Activated naive CD4-positive, alpha-beta T cell (primary cell): ENCODE measurements at places on chromosomes 2 and 18.

DNA sequence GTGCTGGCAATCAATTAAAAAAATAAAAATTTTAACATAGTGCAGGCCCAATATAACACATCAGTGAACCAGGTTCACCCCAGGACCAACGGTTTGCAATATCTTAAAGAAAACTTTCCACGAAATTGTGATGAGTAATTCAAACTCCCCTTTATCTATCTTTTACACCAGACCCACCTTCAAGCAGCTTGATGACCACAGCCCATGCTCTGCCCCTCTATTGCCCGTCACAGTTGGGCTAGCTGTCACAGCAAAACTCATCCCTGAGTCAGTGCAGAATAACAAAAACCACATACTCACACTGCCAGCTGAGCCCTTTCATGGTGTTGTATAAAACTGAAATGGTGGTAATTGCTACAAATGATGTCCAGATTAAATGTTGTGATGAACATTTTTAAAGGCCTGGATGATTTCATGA, 112.5 kb upstream of the CREB1 start:
- DNase-seq: no peak

- DNase-seq: no peak
These were observed 12.8 kb downstream of the PGAP1 start for GRCh38 chr2:196913691-196914090.

DNA sequence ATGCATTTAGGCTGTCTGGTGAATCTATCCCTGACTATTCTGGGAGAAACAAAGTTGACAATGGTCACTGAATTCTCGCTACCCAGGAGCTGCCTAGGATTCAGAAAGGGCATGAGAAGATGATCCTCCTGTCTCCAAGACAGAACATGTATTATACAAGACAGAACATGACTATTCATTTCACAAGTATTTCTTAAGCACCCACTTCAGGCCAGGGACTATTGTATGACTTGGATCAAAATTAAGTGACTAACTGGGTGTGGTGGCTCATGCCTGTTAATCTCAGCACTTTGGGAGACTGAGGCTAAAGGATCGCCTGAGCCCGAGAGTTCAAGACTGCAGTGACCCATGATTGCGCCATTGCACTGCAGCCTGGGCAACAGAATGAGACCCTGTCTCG, 235.8 kb upstream of the RAB12 start:
- DNase-seq: no peak

GRCh38 chr2:45910473-45911060, 259.1 kb downstream of the PRKCE start:
- no peak for DNase-seq

- DNase-seq: no peak
These were observed 155.4 kb upstream of the FSIP2 start for GRCh38 chr2:185583058-185583816.

GRCh38 chr2:3725458-3726250, 22.3 kb downstream of the DCDC2C start:
- no peak for DNase-seq

DNA sequence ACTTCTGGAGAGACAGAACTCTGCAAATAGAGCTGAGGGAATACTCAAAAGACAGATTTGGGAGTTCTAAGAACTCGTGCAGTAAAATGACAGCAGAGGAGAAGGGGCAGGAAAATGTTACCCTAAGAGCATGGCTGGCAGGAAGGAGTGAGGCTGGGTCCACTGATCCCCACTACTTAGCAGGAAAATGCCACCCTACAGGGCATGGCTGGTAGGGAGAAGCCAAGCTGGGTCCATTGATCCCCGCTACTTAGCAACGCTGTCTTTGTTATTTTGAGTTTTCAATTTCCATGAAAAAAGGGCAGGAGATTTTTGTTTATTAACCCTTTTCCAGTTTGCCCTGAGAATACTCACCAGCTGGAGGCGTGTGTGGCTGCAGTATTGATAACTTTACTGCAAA, 100.3 kb upstream of the TMEM200C start:
- DNase-seq: no peak

DNA sequence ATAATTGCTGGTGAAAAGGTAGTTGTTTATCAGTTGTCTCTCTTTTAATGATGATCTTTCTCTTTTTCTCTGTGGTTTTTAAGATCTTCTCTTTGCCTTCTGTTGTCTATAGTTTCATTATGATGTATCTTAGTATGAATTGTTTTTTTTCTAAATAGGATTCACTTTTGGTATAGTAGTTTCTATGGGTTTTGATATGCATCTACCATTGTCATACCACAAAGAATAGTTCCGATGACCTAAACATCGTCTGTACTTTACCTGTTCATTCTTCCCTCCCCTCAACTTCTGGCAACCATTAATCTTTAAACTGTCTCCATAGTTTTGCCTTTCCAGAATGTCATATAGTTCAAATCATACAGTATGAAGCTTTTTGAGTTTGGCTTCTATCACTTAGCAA, 19.6 kb downstream of the RDH14 start:
- DNase-seq: no peak

- DNase-seq: no peak
These were observed 92.7 kb downstream of the PIK3C3 start for GRCh38 chr18:42047721-42048120.
